Hindlimb muscle (tissue), 1 donor: ENCODE measurements at places on chromosomes 11 and 22.

DNA sequence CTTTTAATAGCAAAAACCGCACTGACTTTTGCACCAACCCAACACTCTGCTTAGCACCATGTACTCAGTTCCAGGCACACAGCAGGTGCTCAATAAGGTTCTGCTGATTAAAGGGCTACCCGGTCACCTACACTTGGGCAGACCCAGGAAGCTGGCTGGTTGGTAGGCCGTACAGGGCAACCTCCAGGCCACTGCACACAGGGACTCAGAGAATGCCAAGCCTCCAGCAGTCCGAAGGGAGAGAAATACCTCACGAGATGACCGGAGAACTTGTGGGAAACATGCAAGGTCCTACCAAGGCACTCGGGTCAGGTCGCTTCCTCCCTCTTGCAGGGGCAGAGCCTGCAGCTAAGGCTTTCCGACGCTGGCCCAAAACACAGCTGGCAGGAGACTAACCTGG, 109.2 kb downstream of the MICAL3 start:
- no peak for DNase-seq

DNA sequence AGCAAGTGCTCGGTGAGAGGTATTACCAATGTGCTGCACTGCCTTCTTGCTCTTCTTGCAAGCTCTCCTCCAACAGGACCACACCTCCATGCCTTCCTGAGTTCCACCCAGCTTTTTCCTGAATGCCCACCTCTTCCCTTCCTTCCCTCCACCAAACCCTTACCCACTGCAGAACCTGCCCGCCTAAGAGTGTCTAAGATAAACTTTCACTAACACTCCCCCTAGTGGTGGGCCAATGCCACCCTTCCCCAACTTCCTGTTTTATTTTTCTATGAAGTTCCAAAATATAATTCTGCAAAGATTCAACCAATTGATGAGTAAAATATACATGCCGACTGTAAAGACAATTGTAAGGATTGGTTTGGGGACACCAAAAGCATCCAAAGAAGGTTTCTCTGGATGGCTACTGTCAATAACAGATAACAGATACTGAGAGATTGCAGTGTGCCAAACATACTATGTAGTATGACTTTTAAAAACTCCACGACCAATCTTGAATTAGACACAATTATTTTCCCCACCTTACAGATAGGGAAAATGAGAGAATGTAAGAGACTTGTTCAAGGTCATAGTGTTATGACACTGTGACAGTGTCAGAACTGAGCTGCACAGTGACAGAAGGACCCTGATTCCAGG, 38.6 kb upstream of the BMAL1 start:
- DNase-seq = no peak

- no peak for DNase-seq
These were observed 34.6 kb upstream of the SHANK2 start for GRCh38 chr11:71286701-71287643.

DNA sequence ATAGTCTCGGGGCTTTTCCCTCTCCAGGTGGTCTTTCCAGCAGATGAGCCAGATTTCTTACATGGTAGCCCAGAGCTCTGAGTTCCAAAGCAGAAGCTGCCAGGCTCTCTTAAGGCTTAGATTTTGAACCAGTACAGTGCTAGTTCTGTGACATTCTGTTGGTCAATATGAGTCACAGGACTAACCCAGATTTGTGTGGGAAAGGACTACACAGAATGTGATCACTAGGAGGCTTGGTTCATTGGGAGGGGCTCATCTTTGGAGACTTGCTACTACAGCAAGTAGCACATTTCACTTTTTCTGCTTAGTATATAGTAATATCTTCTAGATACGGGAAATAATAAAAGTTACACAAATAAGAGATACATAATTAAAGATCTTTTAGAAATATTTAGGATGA, 24.1 kb downstream of the RNF214 start:
- DNase-seq = no peak
